Airway epithelial cell (primary cell): ENCODE measurements at places on chromosomes 13 and 19. TPM values are rescaled to one million over a fixed set of nuclear protein-coding genes. Genes with fewer than 3 reads are reported as not detected.

Gene PPP1R12C
- 36.5 and 41.4 TPM in 2 replicates for total RNA-seq

Gene SERTM1
- total RNA-seq: not detected in 2 replicates

Gene SYNGR4
- not detected in 2 replicates for total RNA-seq

Gene LEUTX
- total RNA-seq: not detected in 2 replicates

Gene SIGLEC14
- not detected in 2 replicates for total RNA-seq

Gene MYCBP2
- total RNA-seq: 46.8 and 52.2 TPM in 2 replicates

Gene LRRC63
- total RNA-seq: not detected in 2 replicates

Gene EBI3
- total RNA-seq: not detected in 2 replicates

Gene MYADM
- 18.0 and 24.8 TPM in 2 replicates for total RNA-seq

Gene ZNF835
- total RNA-seq: 0.14 and 0.21 TPM in 2 replicates

Gene CATSPERD
- not detected in 2 replicates for total RNA-seq

Gene KIR2DL1
- not detected in 2 replicates for total RNA-seq

Gene MEIOSIN
- not detected in 2 replicates for total RNA-seq

Gene PLPP2
- total RNA-seq: 56.1 and 62.1 TPM in 2 replicates

Gene ZFP82
- total RNA-seq: 1.5 and 3.2 TPM in 2 replicates

Gene ZNF442
- total RNA-seq: 0.37 and 0.56 TPM in 2 replicates
